ENCODE measurements at places on chromosomes 3 and 15.

GRCh38 chr3:60076331-60076730, 1026.5 kb upstream of the CFAP20DC start:
- no peak for DNase-seq

DNA sequence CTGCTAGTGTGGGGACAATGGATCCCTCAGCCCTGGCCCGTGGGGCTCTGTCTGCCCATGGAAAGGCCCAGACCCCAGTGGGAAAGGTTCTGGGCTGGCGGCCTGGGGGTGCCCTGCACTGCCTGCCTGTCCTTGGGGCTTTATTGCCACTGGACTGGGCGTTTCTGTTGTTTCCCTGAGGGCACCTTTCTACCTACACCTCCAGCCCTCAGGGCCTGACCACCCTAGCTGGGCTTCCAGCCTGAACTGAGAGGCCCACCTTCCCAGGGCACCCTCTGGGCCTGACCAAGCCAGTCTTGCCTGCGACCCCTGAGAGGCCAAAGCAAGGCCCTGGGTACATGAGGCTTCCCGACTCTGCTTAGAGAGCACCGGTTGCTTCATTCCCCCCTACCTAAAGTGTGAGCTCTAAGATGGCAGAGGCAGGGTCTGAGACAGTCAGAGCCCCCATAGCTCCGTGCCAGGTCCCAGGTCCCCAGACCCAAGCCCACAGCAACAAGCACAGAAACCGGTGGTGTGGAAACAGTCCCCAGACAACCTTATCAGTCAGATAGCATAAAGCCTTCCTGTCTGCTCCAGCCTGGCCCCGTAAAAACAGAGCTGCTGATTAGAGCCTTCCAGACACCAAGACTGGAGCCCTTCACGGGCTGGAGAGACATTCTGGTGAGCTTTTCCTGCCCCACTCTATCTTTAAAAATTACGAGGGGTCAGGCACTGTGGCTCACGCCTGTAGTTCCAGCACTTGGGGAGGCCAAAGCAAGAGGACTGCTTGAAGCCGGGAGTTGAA, 102.8 kb downstream of the CHSY1 start:
- DNase-seq = no peak

DNA sequence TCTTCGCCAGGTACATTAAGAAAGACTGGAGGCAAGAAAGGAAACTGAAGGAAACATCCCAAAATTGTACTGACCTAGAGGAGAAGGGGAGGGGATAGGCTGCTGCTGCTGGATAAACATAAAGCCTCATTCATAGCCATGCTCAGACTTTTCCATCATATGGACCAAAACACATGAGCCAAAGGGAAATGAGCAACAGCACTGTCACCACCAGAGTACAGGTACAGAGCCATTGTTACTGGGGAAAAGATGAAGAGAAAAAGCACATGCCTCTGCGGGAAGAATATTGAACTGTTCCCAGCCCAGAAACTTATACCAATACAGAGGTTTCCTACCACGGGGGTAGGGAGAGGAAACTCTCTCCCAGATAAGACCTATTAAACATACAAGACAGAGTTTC, 861.9 kb downstream of the NTRK3 start:
- no peak for DNase-seq

DNA sequence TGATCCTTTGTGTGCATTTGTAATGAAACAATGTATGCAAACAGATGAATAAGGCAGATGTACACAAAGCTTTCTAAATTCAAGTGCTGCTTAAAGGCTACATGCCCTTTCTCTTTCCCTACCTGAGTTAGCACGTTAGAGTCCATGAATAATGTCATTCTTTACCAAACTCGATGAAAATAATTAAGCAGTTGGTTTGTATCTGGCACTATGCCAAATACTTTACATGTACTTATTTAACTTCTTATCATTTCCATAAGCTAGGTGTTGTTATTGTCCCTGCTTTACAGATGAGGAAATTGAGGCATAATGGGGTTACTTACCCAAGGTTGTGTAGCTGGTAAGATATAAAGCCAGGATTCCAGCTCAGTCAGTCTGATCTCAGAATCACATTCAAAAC, 2.4 kb downstream of the GPR171 start:
- no peak for DNase-seq

- DNase-seq = no peak
These were observed 83.0 kb downstream of the PLOD2 start for GRCh38 chr3:146078031-146078430.

DNA sequence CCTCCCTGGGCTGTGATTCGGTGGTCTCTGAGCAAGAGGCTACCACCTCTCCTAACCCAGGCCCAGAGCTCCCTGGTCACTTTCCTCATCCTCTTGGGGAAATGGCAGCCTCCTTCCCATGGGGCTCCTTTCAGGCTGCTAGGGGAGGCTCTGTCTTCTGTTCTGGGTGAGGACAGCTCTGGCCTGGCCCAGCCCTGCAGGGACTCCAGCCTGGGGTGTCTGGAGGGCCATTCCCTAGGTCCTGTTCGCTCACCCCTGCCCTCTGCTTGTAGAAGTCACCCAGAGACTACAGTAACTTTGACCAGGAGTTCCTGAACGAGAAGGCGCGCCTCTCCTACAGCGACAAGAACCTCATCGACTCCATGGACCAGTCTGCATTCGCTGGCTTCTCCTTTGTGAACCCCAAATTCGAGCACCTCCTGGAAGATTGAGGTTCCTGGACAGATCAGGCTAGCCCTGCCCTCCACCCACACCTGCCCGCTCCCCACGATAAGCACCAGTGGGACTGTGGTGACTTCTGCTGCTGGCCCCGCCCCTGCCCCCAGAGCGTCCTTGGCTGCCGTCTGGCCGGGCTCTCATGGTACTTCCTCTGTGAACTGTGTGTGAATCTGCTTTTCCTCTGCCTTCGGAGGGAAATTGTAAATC, 30.9 kb downstream of the PRKCD start:
- no peak for DNase-seq

DNA sequence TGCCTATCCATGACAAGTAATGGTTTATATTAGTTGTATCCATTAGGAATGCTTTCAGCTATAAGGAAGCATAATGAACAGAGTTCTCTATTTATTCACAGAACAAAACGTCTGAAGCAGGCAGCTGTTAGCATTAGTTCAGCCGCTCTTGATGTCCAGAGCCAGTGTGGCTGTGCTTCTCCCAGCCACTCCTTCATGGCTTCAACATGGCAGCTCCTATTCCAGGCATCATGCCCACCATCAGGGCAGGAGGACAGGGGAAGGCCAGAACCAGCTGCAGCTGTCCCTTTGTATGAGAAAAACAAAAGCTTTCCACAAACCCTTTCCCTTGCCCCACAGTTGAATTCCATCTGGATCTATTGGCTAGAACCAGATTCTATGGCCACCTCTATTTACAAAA, 12.9 kb upstream of the SNRK start:
- no peak for DNase-seq

DNA sequence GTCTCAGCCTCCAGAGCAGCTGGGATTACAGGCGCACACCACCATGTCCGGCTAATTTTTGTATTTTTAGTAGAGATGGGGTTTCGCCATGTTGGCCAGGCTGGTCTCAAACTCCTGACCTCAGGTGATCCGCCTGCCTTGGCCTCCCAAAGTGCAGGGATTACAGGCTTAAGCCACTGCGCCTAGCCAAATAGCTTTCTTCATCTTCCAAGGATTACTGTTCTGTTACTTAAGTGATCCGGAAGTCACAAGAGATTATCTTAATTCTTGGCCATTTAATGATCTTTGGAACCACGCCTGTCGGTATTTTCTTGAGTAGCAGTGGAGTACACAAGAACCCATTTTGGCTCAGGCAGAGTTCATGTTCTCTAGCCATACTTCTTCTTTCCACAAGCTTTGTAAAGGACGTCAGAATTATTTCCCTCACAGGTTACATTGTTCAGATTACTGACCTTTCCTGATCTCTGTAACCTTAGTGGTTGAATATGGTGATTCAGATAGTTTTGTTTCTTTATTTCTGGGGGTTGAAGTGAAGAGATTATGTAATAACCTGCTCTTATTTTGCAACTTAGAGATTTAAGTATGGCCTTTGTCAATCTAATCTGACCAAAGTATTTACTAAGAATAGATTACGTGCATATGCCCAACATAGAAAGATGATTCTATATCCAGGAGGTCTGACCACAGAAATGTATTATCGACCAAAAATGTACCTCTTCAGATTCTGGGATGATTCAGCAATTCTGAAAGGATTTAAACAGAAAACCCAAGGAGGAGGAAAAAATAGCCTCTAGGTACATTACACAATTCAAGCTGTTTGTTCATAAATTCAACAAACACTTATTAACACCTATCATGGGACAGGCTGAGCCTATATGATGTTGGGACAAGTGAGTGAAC, 132.2 kb downstream of the GREM1 start:
- no peak for DNase-seq

GRCh38 chr15:57003418-57003817, 85.0 kb downstream of the TCF12 start:
- DNase-seq = no peak

GRCh38 chr15:92073044-92073785, 219.7 kb downstream of the SLCO3A1 start:
- DNase-seq = no peak
